ENCODE measurements at places on chromosomes 16 and 17.

DNA sequence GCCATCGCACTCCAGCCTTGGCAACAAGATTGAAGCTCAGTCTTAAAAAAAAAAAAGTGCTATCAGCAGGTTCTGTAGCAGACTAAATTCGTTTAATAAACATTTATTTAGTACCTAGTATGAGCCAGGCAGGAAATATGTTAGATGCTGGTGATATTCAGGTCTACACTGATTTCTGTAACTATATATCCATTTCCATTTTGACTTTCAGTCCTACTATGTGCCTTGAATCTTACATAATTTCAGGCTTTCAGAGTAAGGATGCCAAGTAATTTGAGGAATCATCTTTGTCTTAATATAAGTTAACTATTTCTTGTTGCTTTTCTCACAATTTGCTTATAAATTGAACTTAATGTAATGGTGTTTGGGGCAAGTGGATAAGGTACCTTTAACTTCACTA is 46.2 kb downstream of the CDK12 start:
- DNase-seq = no peak

GRCh38 chr16:79634298-79634697 is 33.8 kb upstream of the MAF start:
- DNase-seq = no peak

DNA sequence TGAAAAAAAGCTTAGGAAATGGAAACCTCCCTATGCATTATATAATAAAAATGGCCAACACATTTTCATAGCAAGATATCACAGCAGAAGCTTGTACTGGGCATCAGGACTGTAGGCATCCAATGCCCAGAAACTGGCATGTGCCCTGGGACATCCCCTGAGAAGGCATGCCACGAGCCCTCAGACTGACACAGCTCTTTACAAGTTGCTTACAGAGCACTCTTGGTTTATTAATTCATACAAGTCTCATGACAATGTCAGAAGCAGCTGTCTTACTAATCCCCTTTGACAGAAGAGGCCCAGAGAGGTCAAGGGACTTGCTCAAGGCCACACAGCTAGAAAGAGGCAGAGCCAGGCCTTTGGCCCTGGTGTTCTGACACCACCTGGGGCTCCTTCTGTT is 5.6 kb upstream of the CCL2 start:
- DNase-seq = no peak

DNA sequence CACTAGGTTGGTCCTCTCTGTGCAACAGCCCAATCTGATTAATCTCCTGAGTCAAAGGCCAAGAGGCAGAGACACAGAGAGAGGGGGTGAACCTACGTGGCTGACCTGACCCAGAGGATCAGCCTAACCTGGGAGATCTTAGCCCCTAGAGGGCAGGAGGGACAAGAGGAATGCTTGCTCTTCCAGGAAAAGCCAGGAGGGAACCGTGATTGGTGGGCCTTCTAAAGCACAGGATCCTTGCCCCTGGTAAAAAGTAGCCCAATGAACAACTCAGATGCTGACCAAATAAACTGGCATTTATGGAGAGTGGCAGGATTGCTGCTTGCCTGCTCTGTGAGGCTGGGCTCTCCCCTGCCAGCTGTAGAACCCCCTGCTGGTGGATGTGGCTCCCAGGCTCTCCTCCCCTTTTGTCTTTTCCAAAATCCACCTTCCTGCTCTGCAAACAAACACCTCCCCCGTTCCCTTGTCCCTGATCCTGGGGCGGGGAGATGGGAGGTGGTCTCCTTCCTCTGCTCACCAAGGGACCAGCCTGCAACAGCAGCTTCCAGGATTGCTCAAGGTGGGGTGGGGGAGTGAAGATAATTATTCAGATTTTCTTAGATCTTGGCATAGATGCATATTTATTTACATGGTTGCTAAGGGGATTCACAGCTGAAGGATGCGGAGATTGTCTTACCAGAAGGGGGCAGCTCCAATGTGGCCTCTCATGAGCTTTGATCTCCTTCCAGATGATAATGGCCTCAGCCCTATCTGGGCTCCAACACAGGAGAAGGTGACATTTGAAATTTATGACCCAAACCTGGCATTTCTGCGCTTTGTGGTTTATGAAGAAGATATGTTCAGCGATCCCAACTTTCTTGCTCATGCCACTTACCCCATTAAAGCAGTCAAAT is 71.9 kb downstream of the SDR42E1 start:
- no peak for DNase-seq

- no peak for DNase-seq
Measured at GRCh38 chr16:81500833-81501521, 56.4 kb downstream of the CMIP start.
